AG20443 (cell line): ENCODE measurements at places on chromosomes 4 and X.

- no peak for DNase-seq
These were observed 349.1 kb downstream of the ANK2 start for GRCh38 chr4:113398441-113399143.

- DNase-seq, result no peak
These were observed 9.8 kb upstream of the FRAS1 start for GRCh38 chr4:78047366-78047765.

- no peak for DNase-seq
These were observed 1602.4 kb downstream of the STIM2 start for GRCh38 chr4:28462766-28463700.

GRCh38 chr4:137367620-137368019 is 164.7 kb downstream of the PCDH18 start:
- peak; percentile 36 for DNase-seq

DNA sequence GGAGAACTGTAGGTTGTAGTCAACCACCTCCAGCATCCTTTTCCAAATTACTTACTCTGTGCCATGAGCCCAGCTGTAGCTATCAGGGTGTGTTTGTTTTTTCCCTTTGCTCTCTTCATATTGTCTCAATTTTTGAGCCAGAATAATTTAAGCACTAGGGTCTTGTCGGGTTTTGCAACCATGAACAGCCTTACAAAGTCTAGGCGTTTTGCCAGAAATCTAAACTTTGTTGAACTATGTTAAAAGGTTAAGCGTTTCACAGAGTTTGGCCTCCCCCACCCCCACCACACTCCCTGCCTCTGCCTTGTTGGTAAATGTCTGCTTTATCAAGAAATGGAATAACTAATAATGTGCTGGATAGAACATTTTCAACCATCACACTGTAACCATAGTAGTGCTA is 190.6 kb upstream of the TTC29 start:
- no peak for DNase-seq

GRCh38 chr4:18213576-18214198 is 192.1 kb upstream of the LCORL start:
- no peak for DNase-seq

DNA sequence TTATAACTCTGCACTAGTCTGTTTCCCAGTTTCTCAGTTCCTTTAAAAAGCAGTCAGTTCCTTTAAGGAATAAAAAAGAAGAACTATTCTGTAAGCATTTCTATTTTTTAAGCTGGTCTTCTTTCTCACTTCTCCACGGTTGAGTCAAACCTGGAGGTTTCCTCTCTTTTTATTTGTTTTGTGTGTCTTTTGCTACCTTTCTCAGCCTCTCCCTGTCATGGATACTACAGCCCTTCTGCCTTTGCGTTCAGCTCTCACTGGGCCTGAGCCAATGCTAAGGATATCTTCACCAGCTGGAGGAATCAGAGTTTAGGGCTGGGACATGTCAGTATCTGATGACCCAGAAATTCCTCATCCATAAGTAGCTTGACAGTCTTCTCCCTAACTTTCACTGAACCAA is 49.7 kb upstream of the PRKX start:
- no peak for DNase-seq
